SJSA1 (cell line): ENCODE measurements at places on chromosomes 7 and 10.
A peak's percentile ranks its signal among the peaks of the same experiment; 100 is the strongest.

DNA sequence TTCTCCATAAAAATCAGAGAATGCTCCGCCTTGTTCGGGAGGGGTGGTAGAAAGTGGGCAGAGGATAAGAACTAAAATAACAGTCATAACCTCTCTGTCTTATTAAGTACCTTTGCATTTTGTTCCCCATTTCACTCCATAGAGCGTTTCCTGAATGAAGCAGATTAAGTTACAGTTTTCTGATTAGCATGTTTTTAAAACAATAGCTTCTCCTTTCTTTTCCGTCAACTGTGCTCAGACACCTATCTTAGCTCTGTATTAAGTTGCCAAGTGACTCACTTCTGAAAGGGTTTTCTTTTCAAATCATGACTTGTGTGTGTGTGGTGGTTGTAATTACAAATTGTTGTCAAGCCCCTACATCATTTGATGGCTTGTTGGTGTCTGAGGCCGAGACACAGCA is 1.4 kb downstream of the HABP2 start:
- DNase-seq = no peak

DNA sequence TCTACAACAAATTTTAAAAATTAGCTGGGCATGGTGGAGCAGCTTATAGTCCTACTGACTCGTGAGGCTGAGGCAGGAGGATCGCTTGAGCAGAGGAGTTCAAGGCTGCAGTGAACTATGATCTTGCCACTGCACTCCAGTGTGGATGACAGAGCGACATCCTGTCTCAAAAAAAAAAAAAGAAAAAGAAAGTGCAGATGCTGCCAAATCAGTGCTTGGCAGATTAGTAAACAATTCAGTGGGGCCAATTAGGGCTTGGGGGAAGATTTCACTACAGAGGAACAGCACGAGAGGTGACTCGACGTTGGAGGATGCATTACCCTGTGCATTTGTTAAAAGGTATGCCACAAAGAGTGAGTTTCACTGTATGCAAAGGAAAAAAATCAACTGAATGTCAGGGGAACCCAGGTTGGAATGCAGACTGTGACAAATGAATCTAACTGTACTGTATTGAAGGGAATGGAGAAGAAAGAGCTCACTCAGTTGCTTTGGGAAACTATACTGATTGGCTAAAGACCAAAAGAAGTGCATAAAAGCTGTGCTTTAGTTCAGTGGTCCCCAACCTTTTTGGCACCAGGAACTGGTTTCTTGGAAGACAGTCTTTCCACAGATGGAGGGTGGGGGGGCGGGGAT is 31.6 kb downstream of the GARIN1A start:
- no peak for DNase-seq

DNA sequence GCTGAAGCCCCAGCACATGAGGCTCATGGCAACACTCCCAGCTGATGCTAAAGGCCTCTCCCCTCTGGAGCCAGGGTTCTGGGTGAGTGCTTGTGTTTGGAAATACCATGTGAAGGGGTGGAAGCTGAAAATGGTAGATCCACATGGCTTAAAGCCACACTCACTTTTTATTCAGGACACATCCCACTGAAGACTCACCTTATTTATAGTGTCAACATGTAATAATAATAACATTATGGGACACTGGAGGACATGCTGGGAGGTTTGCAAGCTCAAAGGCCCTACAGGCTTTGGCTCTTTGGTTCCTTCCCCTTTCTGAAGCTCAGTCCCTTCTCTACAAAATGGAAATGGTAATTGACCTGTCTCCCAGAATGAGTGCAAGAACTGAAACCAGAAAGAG is 318.0 kb downstream of the GRID1 start:
- DNase-seq = no peak

DNA sequence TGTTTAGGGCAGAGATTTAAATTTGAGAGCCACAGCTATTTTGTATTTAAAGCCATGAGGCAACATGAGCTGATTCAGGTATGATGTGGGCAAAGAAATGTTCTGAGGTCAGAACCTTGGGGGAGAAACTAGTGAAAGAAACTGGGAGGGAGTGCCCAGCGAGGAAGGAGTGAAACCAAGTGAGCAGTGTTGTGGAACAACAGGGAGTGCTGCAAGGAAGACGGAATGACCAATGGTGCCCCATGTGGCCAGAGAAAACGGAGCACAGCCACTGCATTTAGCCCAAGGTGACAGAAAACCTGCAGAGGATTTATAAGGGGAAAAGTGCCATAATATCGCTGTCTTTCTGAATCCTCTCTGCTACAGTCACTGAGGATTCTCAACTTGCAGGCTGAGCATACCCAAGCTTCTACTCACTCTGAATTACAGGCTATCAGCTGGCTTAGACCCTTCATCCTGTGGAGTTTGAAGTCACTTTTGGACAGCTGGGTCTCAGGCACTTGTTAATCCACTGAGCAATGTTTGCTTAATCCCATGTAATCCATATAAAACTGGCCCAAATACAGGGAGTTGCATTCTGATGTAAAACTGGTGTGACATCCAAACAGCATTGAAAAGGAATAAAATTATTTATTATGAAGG is 777.3 kb downstream of the CCSER2 start:
- DNase-seq = no peak

GRCh38 chr10:96450529-96451207 is 63.1 kb downstream of the TLL2 start:
- no peak for DNase-seq

- DNase-seq = no peak
Observed at GRCh38 chr7:86929293-86930109, 130.0 kb downstream of the ELAPOR2 start.

DNA sequence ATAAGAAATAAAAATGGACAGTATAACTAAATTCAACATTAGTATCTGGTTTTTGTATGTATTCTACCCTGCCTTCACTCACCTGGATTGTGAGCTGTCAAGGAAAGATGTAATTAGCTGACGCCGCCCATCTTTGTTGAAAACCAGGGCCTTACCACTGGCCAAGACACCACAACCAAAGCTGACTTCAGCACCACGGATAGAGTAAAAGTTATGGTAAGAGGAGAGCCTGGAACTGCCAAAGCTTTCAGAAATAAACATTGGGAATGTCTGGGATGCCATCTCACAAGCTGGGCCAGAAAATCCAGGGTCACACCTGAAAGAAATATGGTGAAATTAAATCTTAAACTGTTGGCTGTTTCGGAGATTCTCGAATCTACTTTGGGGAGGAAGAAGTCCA is 190.1 kb upstream of the SLC26A5 start:
- DNase-seq = no peak

- peak; percentile 69 for DNase-seq
Observed at GRCh38 chr10:58513188-58514110, 777 bp downstream of the BICC1 start.

- DNase-seq = no peak
Observed at GRCh38 chr7:21782996-21783395, 162.7 kb downstream of the CDCA7L start.

GRCh38 chr10:59700709-59701108 is 8.9 kb downstream of the SLC16A9 start:
- DNase-seq = no peak

DNA sequence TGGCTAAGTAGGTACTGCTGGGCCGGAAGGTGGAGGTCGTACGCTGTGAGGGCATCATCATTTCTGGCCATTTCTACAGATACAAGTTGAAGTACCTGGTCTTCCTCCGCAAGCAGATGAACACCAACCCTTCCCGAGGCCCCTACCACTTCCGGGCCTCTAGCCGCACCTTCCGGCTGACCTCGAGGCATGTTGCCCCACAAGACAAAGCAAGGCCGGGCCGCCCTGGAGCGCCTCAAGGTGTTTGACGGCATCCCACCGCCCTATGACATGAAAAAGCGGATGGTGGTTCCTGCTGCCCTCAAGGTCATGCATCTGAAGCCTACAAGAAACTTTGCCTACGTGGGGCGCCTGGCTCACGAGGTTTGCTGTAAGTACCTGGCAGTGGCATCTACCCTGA is 56.8 kb downstream of the ATXN7L1 start:
- DNase-seq = no peak

DNA sequence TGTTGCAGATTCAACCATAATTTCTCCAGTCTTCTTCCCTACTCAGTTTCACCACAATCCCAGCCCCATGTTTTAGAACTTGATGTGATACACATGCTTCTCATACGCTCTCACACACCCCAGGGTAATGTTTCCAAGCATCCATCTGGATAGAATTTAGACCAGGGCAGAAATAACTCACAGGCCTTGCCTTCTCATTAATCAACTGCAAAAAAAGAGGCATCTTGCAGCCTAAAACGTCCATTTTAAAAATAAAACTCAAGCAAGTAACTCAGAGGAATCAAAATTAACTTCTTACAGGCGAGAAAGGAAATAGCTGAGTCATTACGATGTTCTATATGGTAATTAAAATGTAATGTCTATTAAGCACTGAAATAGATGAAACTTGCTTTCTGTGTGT is 127.2 kb upstream of the RSU1 start:
- DNase-seq = no peak

DNA sequence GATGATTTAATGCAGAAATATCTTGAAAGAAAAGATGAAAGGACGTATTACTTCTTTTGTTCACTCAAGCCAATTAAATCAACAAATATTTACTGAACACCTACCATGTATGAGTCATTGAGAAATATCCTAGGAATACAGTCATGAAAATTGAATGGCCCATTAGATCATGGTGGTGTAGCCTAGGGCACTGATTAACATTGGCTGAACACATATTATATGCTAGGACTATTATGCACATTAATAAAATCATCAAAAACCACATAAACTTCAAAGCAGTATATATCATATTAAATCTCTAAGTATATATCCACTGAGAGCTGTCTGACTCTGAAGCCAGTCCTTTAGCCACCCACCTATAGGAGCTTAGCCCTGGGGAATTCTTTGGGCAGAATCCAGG is 41.8 kb downstream of the FAM204A start:
- no peak for DNase-seq

GRCh38 chr7:152894295-152895170 is 135.0 kb downstream of the ACTR3B start:
- peak; percentile 15 for DNase-seq

DNA sequence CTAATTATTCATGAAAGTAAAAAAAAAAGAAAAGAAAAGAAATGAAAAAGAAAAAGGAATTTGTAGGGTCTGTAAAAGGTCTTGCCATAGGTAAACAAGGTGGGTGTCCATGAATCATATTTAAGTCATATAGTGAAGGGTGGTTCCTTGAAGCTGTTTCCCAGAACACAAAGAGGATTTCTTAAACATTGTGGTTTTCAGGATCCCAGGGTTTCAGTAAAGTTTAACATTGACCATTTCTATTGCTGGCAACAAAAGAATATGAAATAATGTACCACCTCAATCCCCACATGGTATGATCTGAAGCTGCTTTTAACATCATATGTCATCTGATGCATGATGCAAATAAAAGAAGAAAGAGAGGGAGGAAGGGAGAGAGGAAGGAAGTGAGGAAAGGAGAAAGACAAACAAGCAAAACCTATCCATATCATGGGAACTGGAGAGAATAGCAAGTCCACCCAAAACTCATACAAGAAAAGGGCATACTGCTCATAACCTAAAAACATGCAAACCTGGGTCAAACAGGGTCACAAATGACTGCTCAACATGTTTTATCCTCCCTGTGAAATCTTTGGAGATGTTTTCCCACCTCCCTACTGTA is 663.5 kb downstream of the SORCS1 start:
- no peak for DNase-seq

DNA sequence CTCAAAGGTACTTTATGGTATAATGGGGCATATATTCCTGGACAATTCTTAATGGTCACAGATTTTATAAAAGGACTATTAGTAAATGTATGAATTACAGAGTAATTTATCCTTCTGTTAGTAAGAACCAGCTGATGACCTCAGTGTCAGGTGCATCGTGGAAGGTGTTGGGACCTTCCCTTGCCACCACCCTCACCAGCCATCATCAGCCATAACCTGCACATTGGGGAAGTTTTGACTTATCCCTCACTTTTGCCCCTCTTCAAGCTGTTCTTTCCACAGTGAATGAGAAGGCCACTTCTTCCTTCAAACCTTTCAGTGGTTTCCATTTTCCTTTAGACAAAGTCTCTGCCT is 52.2 kb downstream of the FIGNL1 start:
- no peak for DNase-seq
